ENCODE measurements at places on chromosomes 1 and 21.

DNA sequence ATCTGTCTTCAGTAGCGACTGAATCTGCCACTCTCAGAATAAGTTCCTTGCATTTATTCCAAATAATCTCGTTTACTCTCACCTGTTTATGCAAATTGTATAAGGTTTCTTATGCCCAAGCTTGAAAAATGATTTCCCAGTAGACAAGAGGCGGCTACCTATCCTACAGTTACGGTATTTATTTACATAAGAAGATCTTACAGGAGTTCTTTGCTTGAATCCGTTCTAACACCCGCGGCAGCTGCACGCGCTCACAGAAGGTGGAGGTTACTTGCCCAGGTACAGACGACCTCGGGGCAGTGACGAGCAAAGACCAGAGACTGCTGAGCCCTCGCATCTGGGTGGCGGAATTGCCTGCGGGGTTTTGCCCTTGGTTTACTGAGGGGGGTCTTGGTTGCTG, 79.9 kb downstream of the SKI start:
- no peak for DNase-seq

DNA sequence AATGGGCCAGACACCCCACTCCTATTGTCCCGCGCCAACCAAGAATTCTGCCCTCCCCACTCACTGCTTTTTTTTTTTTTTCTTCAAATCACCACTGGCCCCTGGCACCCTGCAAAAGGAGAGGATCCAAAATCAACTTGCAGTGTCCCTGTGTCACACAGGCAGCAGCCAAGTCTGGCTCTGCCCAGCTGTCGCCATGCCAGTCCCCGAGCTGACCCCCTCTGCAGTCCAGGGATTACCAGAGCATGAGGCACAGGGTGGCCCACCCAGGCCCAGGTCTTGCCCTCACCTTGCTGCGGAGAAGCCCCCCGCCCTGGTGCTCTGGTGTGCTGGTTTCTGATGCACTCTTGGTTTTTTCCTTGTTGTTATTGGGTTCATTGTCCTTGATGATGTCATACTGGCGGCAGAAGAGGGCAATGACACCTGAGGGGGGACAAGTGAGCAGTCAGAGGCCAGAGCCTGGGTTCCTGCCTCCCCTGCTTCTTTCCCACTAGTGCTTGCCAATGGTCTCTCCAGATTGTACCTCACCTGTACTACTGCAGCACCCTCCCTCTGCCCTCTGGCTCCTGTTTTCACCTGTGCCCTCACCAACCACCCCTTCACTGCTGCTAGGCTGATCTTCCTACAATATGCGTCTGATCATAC, 6.2 kb downstream of the FNDC5 start:
- DNase-seq, result no peak

GRCh38 chr1:92480813-92481598, 5.7 kb downstream of the GFI1 start:
- no peak for DNase-seq

DNA sequence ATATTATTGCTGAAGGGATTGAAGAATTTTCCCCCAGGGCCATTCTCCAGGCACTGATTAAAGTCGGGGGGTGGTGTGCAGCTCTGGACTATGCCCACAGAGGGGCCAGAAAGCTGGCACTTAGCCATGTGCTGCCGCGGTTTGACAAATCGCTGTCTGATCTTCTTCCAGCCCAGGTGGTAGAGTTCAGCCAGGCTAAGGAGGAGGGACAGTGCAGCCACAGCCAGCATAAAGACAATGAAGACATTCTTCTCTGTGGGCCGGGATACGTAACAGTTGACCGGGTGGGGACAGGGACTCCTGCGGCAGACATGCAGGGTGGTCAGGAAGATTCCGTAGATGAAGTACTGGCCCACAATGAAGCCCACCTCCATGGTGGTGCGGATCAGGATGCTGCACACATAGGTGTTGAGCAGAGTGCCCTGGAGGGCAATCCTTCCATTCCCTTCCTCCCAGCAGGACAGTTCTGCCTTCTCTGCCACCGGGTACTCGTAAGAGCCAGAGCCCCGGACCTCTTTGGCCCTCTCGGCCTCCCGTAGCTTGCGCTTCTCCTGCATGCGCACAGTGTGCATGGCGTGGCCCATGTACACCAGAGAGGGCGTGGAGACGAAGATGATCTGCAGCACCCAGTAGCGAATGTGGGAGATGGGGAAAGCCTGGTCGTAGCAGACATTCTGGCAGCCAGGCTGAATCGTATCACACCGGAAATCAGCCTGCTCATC, 1.9 kb downstream of the GJA5 start:
- no peak for DNase-seq

GRCh38 chr1:17984583-17984982, 123.0 kb upstream of the IGSF21 start:
- DNase-seq, result no peak

DNA sequence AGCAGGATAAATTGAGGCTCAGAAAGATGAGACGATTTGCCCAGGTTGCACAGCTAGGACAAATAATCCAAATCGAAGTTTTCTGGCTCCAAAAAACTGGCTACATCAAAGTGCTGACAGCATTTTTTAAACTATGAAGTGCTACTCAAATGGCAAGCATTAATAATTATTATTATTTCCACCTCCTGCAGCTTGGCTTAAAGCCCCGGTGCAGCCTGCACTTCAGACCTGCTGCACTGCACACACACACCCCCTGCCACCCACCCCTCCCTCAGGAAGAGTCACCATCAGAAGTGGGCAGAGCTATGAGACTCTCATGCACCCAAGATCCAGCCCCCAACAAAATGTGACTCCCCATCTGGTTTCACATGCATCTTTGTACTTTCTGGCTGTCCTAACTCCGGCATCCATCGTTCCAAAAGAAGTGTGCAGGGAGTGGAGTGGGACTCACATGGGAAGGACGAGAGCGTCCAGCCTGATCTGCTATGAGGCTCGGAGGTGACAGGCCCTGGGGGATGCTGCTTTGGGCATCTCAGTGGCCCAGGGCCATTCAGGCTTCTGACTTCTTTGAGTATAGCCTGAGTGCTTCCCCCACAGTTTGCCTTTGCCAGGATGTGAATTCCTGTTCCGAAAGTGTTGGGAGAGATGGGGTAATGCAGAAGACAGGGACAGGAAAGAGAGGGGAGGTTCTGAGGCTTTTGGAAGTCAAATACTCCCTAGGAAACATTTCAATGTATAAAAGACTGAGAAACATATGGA, 65.0 kb upstream of the FAM20B start:
- DNase-seq, result no peak

GRCh38 chr1:15703562-15703961, 19.4 kb downstream of the PLEKHM2 start:
- peak; percentile 82 for DNase-seq

GRCh38 chr1:20290624-20291597, at the start of gene VWA5B1:
Gene VWA5B1 (plus strand): TSS chr1:20290875. CDS start chr1:20310602, 19,727 bp downstream.
- no peak for DNase-seq
